Heart left ventricle (tissue), 16 donors: ENCODE measurements at places on chromosomes 16 and 17.

- DNase-seq: no peak
Measured at GRCh38 chr16:83138512-83138911, 511.7 kb downstream of the CDH13 start.

GRCh38 chr17:39235555-39236449 is 10.1 kb upstream of the STAC2 start:
- peak; percentile 20 for DNase-seq

GRCh38 chr17:66481271-66481670 is 178.9 kb downstream of the PRKCA start:
- DNase-seq: no peak

GRCh38 chr16:47695756-47696155 is 234.6 kb downstream of the PHKB start:
- DNase-seq: no peak

DNA sequence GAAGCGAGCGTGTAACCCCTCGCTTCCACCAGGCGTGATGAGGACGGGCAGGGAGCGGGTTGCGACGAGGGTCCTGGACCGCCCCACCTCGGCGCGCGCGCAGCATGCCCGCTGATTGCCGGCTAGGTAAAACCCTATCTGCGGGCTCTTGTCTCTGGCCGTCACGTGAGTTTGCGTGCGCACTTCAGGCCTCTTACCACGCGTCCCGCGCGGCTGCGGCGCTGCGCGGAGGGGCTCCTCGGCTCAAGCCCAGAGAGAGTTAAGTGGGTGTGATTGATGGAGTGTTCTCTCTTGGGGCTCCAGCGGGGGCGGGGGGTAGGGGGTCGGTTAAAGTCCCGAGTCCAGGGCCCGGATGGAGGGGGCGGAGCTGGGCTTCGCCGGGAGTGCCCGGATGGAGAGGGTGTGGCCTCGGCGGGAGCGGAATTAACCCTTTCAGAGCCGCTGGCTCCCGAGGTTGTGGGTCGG is 7.9 kb downstream of the KDM6B start:
- DNase-seq: peak; percentile 94

DNA sequence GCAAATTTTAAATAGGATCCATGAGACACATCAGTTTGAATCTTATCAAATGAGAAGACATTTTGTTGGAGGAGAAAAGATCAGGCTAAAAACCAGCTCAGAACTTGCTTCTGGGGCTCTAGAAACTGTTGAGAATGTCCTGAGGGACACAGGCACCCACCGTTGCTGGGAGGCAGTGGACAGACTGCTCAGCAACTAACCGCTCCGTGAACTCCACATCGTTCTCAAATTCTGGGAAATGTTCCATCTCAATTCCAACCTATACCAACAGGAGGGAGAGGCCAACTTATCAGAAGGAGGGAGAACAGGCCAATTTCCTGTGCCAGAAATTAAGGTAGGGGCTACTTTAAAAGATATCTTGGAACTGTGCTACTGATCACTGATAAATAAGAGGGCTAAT is 8.3 kb downstream of the TAT start:
- DNase-seq: no peak

- no peak for DNase-seq
Measured at GRCh38 chr17:9090641-9091096, 69.4 kb downstream of the NTN1 start.

DNA sequence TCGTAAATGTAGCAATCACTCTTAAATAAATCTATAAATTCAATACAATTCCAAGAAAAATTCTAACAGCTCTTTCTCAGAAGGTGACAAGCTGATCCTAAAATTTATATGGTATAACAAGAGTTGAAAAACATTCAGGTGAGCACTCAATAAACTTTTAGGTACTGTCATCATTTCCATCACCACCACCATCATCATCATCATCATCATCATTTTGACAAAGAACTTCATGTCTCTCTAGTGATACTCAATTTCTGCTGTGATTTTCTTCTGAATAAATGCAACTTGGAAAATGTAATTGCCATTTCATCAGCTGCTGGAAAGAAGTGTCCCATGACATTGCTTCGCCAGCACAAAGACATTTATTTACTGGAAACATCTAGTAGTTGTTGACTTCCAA is 222.9 kb upstream of the IRX5 start:
- no peak for DNase-seq

GRCh38 chr17:82924214-82924613 is 84.4 kb upstream of the ZNF750 start:
- DNase-seq: no peak

- no peak for DNase-seq
Measured at GRCh38 chr17:65005858-65006257, 50.7 kb downstream of the GNA13 start.

DNA sequence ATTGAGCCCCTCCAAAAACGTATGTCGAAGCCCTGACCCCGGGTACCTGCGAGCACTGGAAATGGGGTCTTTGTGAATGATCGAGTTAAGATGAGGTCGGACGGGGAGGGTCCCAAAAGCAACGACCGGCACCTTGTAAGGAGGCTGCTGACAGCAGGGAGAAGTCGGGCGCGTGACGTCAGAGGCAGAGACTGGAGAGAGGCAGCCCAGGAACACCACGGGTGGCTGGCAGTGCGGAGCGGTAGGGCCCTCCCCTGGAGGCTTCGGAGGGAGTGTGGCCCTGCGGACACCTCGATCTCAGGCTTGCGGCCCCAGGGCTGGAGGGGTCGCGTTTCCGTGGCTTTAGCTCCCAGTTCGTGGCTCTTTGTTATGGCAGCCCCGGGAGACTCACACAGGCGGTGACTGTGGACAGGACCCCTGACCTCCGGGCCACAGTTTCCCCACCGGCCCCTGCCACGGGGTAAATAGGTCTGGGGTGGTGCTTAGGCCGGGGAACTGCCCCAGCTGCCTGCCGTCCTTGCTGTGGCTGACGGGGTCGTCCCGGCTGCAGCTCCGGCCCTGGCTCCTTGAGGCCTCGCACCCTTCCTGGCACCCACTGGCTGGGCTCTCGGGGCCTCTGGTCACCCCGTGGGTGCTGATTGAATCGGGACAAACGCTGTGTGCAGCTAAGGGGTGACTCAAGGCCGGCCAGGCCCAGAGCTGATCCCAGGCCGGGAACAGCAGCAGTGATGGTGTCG is 10.6 kb upstream of the SSTR5 start:
- DNase-seq: no peak

DNA sequence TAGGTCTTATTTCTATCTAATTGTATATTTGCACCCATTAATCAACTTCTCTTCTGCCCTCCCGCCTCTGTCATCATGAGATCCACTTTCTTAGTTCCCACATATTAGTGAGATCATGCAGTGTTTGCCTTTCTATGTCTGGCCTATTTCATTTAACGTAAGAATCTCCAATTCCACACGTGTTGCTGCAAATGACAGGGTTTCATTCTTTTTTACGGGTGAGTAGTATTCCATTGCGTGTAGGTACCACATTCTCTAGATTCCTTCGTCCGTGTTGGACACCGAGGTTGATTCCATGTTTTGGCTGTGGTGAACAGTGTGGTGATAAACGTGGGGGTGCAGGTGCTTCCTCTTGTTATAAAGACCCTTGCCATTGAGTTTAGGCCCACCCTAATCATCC is 64.7 kb upstream of the GSE1 start:
- no peak for DNase-seq

- no peak for DNase-seq
Measured at GRCh38 chr17:44722254-44722653, 13.8 kb downstream of the DBF4B start.

DNA sequence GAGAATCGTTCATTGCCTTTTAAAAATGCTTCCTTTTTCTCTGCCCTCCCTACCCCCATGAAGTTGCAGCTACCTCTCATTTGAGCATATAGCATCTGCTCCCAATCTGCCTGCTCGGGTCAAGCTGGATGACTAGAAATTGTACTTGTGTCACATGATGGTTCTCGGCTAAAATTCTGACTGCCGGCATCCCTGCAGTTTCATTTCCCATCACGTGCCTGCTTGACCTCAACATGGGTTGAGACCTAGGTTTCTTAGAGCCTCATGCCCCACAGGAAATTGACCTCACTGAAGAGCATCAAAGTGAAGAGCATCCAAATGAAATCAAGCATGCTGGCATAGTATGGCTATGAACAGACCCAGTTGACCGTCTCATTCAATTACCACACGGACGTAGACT is 581.6 kb upstream of the PSMD7 start:
- DNase-seq: no peak

- no peak for DNase-seq
Measured at GRCh38 chr17:81287741-81288430, 7.2 kb downstream of the SLC38A10 start.

DNA sequence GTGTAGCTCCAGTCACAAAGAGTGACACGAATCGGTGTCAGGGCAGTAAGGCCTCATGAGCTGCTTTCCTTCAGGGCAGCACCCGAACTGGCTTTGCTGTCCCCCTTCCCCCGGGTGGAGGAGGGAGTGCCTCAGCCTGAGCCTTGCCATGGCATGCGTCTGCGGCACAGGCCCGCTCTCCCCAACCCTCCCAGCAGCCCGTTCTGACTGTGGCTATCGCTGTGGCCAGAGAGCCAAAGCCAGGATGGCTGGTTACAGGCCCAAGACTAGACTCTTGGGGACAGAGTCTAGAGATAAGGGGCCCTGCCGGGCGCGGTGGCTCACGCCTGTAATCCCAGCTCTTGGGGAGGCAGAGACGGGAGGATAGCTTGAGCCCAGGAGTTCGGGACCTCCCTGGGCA is 25.9 kb downstream of the CLUH start:
- DNase-seq: no peak

DNA sequence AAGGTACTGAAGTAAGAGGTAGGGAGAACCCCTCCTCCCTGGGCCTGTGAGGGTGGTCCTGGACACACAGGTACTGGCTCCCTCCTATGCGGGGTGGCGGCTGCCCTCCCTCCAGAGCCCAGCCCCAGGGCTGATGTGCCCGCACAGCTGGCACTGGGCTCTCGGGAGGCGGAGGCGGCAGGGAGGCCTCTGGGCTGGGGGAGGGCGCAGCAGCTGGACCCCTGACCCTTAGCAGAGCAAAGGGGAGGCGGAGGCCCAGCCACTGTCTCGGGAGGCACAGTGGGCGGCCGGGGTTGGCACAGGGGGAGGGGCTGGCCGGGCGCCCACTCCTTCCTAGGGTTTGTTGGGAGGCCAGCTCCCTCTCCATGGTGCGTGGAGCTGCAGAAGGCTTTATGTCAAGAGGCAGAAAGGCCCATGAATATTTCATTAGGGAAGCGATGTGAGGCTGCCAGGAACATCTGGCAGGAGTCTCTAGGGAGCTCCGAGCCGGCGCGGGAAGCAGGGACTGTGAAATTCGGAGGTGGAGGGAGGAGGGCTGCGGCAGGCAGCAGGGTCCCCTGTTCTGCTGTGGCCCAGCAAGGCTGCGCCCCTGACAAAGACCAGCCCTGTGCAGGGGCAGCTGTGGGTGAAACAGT is 44.1 kb upstream of the ACSF3 start:
- DNase-seq: peak; percentile 16

DNA sequence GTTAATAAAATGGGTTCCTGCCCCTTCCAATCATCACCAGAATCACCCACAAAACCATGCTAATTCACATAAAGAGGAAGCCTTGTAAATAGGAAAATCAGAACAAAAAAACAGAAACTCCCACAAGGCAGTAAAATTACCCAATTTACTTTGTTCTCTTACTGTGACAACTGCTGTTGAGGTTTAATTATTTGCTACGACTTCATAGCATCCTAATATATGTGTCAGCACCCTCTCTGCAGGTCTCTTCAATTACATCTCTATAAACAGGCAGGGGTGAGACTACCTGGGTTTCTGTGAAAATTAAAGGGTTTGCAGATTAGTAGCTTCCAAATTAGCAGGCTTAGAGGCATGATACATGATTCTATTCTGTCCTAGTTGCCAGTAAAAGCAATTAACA is 2.7 kb downstream of the WDR59 start:
- no peak for DNase-seq

DNA sequence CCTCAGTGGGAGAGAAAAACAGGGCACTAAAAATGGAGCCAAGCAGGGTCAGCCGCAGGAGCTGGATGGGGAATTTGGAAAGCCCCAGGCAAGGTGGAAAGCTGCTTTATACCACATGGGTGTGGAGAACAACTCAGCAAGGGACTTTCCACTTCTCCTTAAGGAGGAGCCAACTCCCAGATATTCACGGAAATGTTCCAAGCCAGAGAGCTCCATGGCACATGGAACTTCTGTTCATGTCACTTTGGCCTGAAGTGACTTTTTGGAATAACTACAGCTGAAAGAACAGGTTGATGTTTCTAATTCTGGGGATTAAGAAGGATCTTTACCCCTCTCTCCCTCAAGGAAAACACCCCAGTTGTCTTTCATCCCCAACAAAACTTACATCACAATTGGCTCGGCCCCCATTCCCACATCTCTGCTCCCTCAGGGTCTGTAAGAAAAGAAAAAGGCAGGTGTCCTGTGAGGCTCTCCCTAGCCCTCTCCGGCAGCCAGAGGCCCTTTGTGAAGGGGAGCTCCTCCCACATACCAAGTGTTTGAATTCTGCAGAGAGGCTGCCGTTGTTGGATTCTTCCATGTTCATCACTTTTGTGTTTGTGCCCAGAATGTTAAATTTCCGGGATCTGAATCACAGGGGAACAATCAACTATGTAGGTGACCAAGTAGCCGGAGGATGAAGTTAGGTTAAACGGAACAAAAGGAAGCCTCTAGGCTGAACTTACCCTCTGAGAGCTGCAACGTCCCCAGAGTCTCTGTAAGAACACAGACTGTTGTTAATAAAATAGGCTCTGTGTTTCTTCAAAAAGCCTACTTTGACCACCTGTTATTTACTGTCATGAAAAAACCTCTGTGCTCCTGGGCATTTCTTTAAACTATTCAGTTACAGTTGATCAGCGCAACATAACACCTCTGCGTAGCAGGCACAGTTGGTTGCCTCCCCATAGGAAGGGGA is 41.0 kb downstream of the STAT5A start:
- DNase-seq: no peak

GRCh38 chr16:52496051-52496876 is 50.7 kb downstream of the TOX3 start:
- DNase-seq: no peak
